ENCODE measurements at places on chromosomes 6 and 20.

- no peaks in the 10 kb centered on the region for H3K36me3 ChIP-seq
- H3K4me3 ChIP-seq: no peak overlapping the region
- no peak for DNase-seq
- no peaks in the 10 kb centered on the region for H3K4me1 ChIP-seq
Observed at GRCh38 chr6:9405825-9406224, 970.5 kb upstream of the SLC35B3 start.

- H3K36me3 ChIP-seq: no peaks in the 10 kb centered on the region
- H3K27ac ChIP-seq: no peak overlapping the region
- no peaks in the 10 kb centered on the region for H3K27me3 ChIP-seq
- no peaks in the 10 kb centered on the region for H3K4me1 ChIP-seq
Observed at GRCh38 chr6:113187661-113188060, 669.5 kb upstream of the MARCKS start.

DNA sequence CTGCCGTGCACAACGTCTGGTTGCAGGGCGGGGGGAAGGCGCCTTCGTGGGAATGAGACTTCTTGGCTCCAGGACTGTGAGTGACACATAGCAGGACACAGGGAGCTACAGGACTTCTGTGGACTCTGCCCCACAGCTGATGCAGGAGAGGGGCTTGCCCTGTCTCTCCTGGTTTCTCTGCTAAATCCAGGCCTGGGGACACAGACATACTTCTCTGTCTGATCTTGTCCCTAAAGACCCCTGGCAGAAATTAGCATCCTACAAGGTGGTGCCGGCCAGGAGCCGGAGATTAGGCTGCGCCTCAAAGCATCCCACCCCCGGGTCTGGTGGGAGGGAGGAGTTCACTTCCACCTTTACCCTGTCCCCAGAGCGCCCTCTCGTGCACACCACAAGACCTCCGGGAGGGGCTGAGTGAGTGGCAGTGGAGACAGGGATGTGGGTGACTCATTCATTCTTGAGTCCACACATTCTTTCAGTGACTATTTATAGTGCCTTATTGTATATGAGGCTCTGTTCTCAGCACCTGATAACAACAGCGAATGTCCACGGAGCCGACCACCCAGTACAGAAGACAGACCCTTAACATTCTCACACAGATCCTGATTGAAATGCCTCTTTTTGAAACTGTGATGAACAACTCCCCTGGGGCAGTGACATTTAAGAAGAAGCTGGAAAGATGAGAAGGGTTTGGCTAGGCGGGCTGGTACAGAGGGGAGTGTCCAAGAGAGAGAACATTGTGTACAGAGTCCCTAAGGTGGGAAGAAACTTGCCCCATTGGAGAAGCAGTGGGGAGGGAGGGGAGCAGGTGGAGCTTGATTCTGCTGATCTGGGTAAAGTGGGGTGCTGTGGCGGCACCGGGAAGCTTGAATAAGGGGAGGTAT, 39.0 kb downstream of the GMPR start:
- no peaks in the 10 kb centered on the region for H3K36me3 ChIP-seq
- H3K4me1 ChIP-seq: no peaks in the 10 kb centered on the region
- H3K27me3 ChIP-seq: no peaks in the 10 kb centered on the region
- H3K27ac ChIP-seq: no peak overlapping the region

DNA sequence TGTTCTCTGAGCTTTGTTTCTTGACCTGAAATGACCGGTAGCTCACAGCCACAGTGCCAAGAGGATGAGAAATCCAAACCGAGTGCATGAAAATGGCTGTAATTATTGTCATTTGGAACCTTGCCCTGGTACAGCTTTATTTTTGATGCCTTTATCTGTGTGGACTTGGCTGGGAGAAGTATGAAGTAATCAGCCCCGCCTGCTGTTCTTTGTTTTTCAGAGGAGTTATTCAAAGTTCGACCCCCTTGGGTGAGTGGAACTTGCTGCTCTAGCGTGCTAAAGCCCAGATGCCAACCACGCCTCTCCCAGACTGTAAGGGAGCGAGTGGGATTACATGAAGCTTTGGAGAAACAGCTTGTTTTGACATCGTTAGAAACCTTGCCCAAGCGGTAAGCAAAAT, 48.3 kb downstream of the ECT2L start:
- H3K4me1 ChIP-seq: no peaks in the 10 kb centered on the region
- H3K4me3 ChIP-seq: no peak overlapping the region
- no peaks in the 10 kb centered on the region for H3K27me3 ChIP-seq
- no peak for DNase-seq

- no peak overlapping the region for H3K27ac ChIP-seq
- no peaks in the 10 kb centered on the region for H3K36me3 ChIP-seq
- no peak for DNase-seq
- H3K4me1 ChIP-seq: no peaks in the 10 kb centered on the region
Observed at GRCh38 chr6:132587424-132587823, 2.1 kb downstream of the TAAR5 start.

GRCh38 chr6:110319843-110320242, 38.3 kb downstream of the METTL24 start:
- DNase-seq: no peak
- no peak overlapping the region for H3K4me3 ChIP-seq
- H3K4me1 ChIP-seq: no peaks in the 10 kb centered on the region

GRCh38 chr20:54203281-54203680, 4.6 kb upstream of the PFDN4 start:
- peaks cover 9% of the 10 kb centered on the region for H3K27me3 ChIP-seq
- no peaks in the 10 kb centered on the region for H3K4me1 ChIP-seq
- no peak overlapping the region for H3K4me3 ChIP-seq
- no peak for DNase-seq

DNA sequence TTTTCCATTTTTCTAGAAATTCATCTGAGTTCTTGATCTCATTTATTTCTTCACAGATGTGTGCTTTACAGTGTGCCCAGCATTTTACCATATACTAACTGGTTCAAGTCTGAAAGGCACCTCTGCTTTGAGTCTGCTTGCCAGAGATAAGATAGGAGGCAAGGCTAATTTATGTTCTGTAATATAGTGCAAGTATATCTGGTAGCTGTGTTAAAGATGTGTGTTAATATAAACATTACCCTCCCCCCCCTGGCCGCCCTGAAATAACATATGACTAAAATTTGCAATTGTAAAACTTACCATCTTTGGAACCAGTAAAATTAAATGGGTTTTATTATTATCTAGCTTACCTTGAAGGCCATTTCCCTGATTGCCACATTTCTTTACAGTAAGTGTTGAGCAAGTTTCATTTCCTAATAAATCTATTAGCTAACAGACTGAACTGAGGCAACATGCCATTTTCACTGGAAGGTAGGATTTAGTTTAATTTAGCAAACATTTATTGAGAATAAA, 2.7 kb downstream of the FBXO9 start:
- H3K4me3 ChIP-seq: no peak overlapping the region
- no peak overlapping the region for H3K27ac ChIP-seq
- H3K27me3 ChIP-seq: no peaks in the 10 kb centered on the region
- DNase-seq: no peak
- H3K4me1 ChIP-seq: peaks cover 18% of the 10 kb centered on the region

GRCh38 chr20:21141825-21142224, 15.9 kb downstream of the KIZ start:
- H3K4me1 ChIP-seq: no peaks in the 10 kb centered on the region
- H3K4me3 ChIP-seq: no peak overlapping the region
- no peak for DNase-seq
- H3K36me3 ChIP-seq: no peaks in the 10 kb centered on the region
- H3K27ac ChIP-seq: no peak overlapping the region

- no peaks in the 10 kb centered on the region for H3K27me3 ChIP-seq
- DNase-seq: no peak
- H3K27ac ChIP-seq: no peak overlapping the region
- H3K36me3 ChIP-seq: no peaks in the 10 kb centered on the region
- H3K4me3 ChIP-seq: no peak overlapping the region
- H3K4me1 ChIP-seq: no peaks in the 10 kb centered on the region
Observed at GRCh38 chr6:20681243-20681684, 147.0 kb downstream of the CDKAL1 start.

GRCh38 chr20:40636486-40636885, 52.5 kb downstream of the MAFB start:
- H3K27me3 ChIP-seq: peaks cover 8% of the 10 kb centered on the region
- H3K4me1 ChIP-seq: no peaks in the 10 kb centered on the region
- H3K4me3 ChIP-seq: no peak overlapping the region
- H3K27ac ChIP-seq: no peak overlapping the region

DNA sequence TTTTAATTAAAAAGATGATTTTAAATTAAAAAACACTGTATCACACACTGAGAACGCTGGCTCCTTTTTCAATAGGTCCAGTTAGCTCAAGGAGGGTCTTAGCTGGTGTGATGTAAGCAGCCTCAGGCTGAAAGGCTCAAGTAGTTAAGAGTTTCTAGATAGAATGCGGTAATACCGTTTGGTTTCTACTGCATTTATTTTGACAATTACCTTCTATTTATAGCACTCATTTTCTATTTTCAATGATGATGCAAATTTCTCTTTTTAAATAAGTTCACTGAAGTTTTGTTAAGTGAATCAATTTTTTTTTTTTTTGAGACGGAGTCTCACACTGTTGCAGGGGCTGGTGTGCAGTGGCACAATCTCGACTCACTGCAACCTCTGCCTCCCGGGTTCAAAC, 87.1 kb downstream of the PREX1 start:
- H3K36me3 ChIP-seq: no peaks in the 10 kb centered on the region
- no peaks in the 10 kb centered on the region for H3K27me3 ChIP-seq
- H3K4me1 ChIP-seq: peaks cover 50% of the 10 kb centered on the region
- H3K4me3 ChIP-seq: no peak overlapping the region

GRCh38 chr6:25942561-25943147, 12.2 kb upstream of the SLC17A2 start:
- no peaks in the 10 kb centered on the region for H3K27me3 ChIP-seq
- no peak overlapping the region for H3K4me3 ChIP-seq
- H3K4me1 ChIP-seq: peaks cover 2% of the 10 kb centered on the region
- no peak for DNase-seq
- no peaks in the 10 kb centered on the region for H3K36me3 ChIP-seq
- H3K27ac ChIP-seq: no peak overlapping the region

GRCh38 chr6:67591910-67592309, 1043.2 kb upstream of the ADGRB3 start:
- DNase-seq: no peak
- H3K27ac ChIP-seq: no peak overlapping the region
- no peaks in the 10 kb centered on the region for H3K36me3 ChIP-seq

GRCh38 chr6:128246472-128247260, 273.7 kb downstream of the PTPRK start:
- DNase-seq: no peak
- H3K27ac ChIP-seq: no peak overlapping the region
- H3K4me3 ChIP-seq: no peak overlapping the region
- H3K4me1 ChIP-seq: no peaks in the 10 kb centered on the region
- H3K27me3 ChIP-seq: no peaks in the 10 kb centered on the region
- no peaks in the 10 kb centered on the region for H3K36me3 ChIP-seq

DNA sequence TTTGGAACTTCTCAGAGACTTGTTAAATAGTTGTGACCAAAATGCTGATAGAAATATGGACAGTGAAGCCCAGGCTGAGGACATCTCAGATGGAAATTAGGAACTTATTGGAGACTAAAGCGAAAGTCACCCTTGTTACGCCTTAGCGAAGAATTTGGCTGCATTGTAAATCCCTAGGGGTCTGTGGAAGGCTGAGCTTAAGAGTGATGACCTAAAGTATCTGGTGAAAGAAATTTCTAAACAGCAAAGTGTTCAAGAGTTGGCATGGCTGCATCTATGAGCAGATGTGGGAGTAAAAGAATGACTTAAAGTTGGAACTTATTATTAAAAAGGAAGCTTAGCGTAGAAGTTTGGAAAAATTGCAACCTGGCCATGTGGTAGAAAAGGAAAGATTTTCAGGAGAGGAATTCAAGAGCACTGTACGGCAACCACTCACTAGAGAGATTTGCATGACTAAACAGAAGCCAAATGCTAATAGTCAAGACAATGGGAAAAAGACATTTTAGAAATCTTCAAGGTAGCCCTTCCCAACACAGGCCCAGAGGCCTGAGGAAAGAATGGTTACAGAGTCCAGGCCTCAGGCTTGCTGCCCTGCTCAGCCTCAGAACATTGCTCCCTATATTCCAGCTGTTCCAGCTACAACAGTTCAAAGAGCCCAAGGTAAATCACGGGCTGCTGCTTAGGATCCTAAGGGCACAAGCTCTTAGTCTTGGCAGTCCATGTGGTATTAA, 61.6 kb upstream of the TNFRSF21 start:
- no peak for DNase-seq
- no peaks in the 10 kb centered on the region for H3K27me3 ChIP-seq
- no peak overlapping the region for H3K27ac ChIP-seq
- no peaks in the 10 kb centered on the region for H3K4me1 ChIP-seq
- H3K4me3 ChIP-seq: no peak overlapping the region
- no peaks in the 10 kb centered on the region for H3K36me3 ChIP-seq

DNA sequence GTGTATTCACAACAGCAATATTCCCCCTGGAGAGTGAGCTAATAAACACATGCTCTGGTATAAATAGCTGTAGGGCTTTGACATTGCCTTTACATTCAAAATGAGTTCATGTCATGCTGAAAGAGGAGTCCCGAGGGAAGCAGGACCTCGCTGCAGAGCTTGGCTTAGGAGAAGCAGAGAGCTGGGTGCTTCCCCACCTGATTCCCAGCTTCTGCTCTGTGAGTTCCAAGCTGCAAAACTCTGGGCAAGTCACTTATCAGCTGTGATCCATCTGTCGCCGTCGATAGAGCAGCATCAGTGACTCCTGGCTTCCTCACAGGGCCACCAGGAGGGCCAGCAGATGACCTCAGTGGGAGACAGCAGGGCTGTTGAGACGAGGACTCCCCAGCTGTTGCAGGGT, 241.8 kb downstream of the ANKRD60 start:
- no peak overlapping the region for H3K27ac ChIP-seq
- no peak for DNase-seq
- H3K27me3 ChIP-seq: no peaks in the 10 kb centered on the region

DNA sequence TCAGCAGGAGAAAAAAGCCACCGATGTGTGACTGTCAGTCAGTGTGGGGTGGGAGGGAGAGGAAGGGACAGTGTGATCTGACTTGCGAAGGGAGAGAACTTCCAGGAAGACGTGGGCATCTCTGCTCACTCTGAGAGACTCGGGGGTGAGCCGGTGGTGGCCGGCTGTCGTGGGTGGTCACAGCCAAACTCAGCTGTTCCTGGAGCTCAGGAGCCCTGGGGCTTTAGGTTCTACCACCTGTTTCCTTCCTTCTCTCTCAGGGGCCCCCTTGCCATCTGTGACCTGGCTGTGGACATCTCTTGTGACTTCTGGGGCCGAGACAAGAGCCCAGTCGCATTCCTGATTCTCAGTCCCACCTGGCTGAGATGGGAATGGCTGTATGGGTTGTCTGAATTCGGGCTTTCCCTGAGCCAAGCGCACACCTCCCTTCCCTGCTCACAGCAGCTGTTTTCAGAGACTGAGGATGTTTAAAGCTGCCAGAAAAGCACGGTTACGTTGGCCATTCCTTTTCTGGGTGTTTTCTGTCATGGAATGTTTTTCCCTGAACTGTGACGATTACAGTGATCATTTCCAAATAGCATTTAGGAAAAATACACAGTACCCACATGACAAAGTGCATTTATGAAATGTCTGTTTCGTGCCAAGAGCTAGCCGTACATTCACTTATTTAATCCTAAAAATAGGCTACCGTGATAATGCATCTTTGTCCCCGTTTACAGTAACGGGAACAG, 36.5 kb downstream of the SYNJ2 start:
- H3K27me3 ChIP-seq: no peaks in the 10 kb centered on the region
- DNase-seq: no peak
- H3K4me3 ChIP-seq: no peak overlapping the region
- H3K27ac ChIP-seq: no peak overlapping the region
- peaks cover 8% of the 10 kb centered on the region for H3K4me1 ChIP-seq
- H3K36me3 ChIP-seq: peaks cover 21% of the 10 kb centered on the region

Measured in T-cell (primary cell).